Neural progenitor cell (in vitro differentiated cells): ENCODE measurements at places on chromosomes 4 and X. TPM values are rescaled to one million over a fixed set of nuclear protein-coding genes. Genes with fewer than 3 reads are reported as not detected.

DSPP gene
- 0.21 TPM in 1 of 2 replicates, not detected in the other for total RNA-seq

CXCL5 gene
- total RNA-seq = 0.12 and 0.15 TPM in 2 replicates

- no peak for DNase-seq
These were observed 549.7 kb upstream of the TENM3 start for GRCh38 chr4:181693517-181693916.

DNA sequence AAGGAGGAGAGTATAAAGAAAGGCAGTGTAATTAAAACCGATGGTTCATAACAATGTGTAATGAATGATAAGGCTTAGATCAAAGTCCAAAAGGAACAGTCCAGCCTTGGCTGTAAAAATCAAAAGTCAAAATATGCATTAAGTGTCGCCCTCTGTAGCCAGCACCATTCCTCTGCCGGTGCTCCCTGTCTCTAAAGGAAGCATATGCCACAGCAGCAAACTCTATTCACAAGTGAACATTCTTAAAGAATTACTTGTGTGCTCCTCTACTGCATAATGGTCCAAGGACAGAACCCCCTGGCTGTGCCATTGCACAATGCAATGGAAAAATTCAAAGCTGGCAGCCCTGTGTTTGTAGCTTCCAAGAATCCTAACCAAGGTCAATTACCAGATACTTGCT lies 16.3 kb upstream of the MBNL3 start:
- no peak for DNase-seq

GRCh38 chr4:187071946-187072600 lies 348.4 kb upstream of the FAT1 start:
- no peak for DNase-seq
